Epithelial cell of proximal tubule (primary cell): ENCODE measurements at places on chromosomes 11 and 22. TPM values are rescaled to one million over a fixed set of nuclear protein-coding genes. Genes with fewer than 3 reads are reported as not detected.

- no peak for DNase-seq
These were observed 56.1 kb downstream of the HSD17B12 start for GRCh38 chr11:43736502-43737200.

GRCh38 chr11:70262951-70263350, 7.5 kb upstream of the PPFIA1 start:
- no peak for DNase-seq

DNA sequence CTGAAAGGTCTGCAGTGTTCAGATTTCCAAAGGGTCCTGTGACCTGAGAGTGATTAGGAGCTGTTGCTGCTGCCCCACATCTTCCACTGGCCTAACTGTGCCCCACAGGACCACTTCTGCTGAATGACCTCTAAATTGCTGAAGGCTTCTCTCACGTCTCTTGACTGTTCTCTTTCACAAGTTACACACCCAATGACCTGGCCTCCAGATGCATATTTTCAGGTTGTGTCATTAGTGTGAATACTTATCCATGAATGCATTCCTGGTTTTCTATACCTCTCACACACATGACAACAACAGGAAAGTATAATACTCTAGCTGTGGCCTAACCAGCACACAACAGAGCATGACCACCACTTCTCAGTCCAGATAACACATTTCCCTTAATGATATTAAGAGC, 15.4 kb downstream of the PRR14L start:
- no peak for DNase-seq

DNA sequence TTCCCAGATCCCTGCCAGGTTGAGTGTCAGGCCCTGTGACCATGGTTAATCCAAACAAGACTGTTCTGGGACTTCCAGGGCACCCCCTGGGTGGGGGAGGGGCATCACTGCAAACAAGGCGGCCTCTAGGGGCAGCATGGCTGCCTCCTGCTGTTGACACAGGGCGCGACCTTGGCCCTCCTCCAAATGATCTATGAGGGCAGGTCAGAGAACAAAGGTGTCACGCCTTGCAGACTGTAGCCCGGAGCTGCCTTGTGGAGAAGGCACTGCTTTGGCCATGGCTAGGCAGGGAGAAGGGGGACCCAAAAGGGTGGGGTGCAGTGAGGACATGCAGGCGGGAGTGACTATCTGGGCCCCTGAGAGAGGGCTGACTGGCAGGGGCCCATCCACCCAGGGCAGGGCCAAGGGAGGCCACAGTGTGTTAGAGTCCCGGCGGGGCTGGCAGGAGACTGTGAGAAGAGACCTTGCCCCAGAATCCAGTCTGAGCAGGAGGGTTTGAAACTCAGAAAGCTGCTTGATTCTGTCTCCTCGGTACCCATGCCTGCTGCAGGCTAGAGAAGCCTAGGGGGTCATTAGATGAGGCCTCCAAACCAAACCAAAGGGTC, 35.6 kb downstream of the KCNC1 start:
- no peak for DNase-seq

- no peak for DNase-seq
These were observed 133.9 kb downstream of the WNT7B start for GRCh38 chr22:45843031-45843430.

DNA sequence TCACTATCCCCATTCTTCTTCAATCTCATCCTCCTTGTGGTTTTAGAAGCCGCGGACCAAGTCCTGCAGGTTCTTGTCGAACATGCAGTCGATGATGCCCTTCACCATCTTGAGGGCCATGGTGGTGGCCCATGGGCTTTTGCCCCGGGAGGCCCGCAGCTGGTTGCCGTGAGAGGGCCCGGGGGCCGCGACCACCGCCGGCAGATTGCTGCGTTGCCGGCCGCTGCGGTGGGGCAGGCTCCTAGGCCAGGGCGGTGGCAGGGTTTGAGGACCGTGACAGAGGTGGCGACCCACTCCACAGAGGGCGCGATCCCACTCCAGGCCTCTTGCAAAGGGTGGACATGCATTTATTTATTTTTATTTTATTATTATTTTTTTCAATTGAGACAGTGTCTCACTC, 67.0 kb downstream of the APOL5 start:
- DNase-seq: no peak

- DNase-seq: no peak
These were observed 14.1 kb upstream of the NUP50 start for GRCh38 chr22:45149671-45150070.

- no peak for DNase-seq
These were observed 10.7 kb downstream of the PTPN5 start for GRCh38 chr11:18780896-18781295.

- no peak for DNase-seq
These were observed 106.9 kb upstream of the NAV2 start for GRCh38 chr11:19605520-19606371.

DNA sequence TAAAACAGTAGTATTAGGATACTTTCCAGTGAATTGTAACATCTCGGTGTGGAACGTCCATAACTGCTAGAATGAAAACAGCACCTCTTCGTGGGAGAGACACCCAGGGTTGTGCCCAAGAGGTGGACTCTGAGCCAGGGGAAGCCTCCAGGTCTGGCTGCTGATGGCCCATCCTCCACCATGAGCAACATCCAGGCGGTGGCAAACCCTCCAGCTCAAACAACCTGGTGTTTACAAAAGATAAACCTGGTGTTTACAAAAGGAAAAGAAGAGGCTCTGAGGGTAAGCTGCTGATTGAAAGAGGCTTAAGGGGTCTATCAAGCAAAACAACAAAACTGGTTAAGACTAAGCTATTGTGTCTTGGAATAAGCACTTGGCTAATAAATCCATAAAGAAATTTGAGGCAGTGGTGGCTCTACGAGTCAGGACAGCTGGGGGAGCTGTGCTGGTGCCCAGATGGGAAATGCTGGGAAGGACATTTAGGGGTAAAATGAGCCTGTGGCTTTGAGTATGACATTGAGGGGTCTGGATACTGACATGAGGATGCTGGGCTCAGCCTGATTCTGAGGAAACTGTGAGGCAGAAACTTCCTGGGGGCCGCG, 909.0 kb downstream of the BRD1 start:
- no peak for DNase-seq

- DNase-seq: no peak
These were observed 8.4 kb downstream of the FAM118A start for GRCh38 chr22:45318168-45318557.

F2 gene
- total RNA-seq: 0.17 TPM in 1 of 2 replicates, not detected in the other

PRR5L gene
- total RNA-seq: 5.9 and 13.2 TPM in 2 replicates

GRCh38 chr22:46362934-46363515, 27.5 kb downstream of the TRMU start:
- DNase-seq: no peak

- no peak for DNase-seq
These were observed 30.4 kb downstream of the BID start for GRCh38 chr22:17743661-17744411.

SDHD gene
- 48.5 and 96.7 TPM in 2 replicates for total RNA-seq

GPHA2 gene
- not detected in 2 replicates for total RNA-seq

ST13 gene
- total RNA-seq: 126 and 159 TPM in 2 replicates

DNA sequence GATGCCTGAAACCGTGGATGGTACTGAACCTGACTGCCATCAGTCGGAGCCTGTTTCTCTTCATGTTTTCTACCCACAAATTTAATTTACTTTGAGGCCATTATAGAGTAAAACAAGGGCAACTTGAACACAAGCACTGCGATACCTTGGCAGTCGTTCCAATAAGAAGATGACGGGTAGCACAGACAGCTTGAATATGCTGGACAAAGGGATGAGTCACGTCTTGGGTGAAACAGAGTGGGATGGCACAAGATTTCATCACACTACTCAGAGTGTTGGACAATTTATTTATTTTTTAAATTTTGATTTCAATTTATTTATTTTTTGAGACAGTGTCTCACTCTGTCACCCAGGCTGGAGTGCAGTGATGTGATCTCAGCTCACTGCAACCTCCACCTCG, 5.7 kb downstream of the DIXDC1 start:
- DNase-seq: no peak

DNA sequence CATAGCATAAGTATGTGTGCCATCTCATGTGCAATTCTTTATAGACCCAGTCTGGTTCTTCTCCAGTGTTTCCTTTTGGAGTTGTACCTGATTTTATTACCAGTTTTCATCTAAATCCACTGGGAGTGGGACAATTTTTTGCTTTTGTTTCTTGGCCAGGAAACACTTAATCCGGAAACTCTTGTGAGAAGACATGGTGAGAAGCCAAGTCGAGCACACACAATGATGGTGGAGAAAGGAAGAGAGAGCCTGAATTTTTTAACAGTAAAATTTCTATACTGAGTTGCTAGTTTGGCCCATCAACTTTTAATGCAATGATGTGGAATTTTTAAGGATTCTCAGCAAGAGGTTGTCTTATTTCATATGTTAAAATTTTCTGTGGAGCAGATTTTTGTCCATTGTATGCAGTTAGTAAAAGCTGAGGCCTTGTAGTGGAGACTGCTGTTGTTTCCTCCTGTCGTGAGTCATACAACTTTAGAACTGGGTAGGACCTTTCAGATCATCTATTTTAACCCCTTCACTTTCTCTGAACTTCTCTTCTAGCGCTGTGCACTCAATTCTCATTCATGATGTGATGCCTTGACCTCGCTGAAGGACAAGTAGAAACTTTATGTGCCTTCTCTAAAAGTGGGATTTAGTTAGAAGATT, 17.1 kb downstream of the FAR1 start:
- DNase-seq: no peak
